ENCODE measurements at places on chromosomes 6 and 20.

- DNase-seq, result no peak
These were observed 538.9 kb downstream of the UTRN start for GRCh38 chr6:144824018-144824417.

DNA sequence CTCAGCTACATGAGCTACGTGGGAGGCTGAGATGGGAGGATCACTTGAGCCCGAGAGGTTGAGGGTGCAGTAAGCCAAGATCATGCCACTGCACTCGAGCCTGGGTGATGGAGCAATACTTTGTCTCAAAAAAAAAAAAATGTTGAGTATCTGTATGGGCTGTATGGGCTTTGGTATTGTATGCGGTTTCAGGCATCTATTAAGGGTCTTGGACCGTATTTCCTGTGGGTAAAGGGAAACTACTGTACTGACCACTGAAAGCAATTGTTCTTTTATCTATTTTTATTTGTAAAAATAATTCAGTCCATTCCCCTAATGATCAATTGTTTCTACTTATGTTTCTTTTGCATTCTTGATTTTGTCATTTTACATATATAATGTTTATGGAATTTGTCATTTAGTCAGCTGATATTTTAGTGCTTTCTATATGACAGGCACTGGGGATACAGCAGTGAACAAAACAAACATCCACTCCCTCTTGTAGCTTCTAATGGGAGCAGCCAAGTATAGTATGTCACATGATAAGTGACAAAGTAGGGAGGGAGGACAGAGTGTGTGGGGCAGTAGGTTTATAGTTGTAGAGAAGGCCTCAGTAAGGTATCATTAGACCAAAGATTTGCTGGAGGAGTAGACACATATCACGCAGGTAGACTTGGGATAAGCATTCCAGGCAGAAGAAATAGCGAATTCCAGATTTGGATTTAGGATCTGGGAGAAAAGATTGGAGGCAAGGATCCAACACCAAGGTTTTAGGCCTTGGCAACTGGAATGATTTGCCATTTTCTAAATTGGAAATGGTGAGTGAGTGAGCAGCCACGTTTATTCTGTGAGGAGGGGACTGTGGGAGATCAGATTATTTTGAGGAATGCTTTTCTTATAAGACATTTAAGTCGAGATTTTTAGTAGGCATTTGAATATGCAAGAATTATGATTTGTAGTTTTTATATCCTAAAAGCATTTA is 6.0 kb downstream of the PCMT1 start:
- no peak for DNase-seq

DNA sequence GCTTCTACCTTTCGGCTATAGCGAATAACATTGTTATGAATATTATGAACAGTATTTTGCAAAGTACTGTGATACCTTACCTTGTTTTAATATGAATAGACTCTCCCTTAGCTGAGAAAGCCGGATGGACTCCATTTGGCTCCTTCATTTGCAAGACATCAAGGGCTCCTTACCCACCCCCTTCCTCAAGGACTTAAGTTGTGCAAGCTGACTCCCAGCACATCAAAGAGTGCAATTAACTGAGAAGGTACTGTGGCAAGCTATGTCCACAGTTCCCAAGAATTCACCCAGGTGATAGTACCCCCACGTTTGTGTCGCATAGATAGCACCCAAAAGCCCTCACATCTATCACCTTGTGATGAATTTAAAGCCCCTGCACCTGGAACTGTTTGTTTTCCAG is 11.2 kb downstream of the CST5 start:
- DNase-seq, result no peak

DNA sequence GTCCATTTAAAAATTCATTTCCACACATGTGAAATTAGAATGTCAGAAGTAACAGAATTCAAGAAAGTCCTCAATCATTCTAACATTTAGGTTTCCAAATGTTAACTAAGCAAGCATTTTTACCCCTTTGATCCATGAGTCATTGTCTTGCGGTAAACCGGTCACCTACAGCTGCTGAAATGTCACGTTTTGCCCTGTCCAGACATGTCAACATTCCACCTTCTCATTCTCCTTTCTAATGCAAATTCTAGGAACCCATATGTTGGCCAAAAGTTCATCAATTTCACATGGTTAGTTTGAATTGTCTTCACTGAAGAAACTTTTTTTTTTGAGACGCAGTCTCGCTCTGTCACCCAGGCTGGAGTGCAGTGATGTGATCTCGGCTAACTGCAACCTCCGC is 117.2 kb downstream of the IPCEF1 start:
- no peak for DNase-seq

GRCh38 chr6:157398151-157398550 is 17.2 kb downstream of the ZDHHC14 start:
- DNase-seq, result no peak

DNA sequence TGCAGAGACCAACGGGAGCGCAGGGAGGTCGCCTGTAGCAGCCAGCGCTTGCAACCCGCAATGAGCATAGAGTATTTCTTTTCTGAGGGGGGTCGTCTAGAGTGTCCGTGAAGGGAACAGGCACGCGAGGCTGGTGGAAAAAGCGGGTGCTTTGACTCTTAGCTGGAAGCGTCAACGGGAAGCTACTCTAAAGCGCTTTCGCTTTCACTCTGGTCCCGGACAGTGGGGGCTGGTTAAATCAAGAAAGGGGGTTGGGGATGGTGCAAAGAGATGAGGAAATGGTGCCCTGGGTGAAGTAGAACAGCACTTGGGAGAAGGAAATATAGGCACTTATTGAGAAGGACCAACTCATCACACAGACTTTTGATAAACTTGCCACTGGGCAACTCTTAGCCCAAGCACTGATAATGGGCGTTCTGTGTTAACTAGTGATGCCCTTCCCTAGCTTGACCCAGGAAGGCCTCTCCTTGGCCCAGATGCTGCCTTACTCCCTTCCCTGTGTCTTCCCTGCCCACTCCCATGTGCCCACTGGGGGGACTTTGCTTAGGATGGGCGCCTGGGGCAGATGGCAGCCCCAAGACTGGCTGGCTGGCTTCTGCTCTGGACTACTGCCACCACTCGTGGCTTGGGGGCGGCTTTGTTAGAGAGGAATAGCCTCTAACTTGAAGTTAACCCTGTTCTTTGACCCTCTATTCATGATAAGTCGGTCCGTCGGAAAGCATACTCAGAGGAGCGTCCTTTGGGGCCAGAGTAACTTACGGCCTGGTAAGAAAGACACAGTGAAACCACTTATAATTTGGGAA is 585 bp downstream of the PSMB9 start:
- peak; percentile 33 for DNase-seq

Data from NCI-H226 (cell line).